H4 (cell line): ENCODE measurements at places on chromosomes 16 and 17. TPM values are rescaled to one million over a fixed set of nuclear protein-coding genes. Genes with fewer than 3 reads are reported as not detected.

DNA sequence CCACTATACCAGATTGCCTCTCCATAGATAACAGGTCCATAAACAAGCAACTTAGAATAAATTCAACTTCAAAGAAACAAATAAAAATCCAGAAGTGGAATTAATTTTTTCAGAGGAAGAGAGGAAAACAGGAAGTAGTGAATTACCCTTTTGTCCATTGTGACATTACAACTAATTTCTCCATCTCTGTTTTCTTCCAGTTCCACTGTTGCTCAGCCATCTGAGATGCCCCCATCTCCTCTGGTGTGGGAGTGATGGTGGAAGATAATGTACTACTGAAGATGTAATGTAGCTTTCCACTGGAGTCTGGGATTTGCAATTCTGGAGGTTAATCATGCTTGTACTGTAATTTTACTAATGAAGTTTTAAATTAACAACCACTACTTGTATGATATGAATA lies 124.6 kb upstream of the TMEM97 start:
- no peak for DNase-seq

PHB1 gene
- total RNA-seq = 232 and 233 TPM in 2 replicates

GRCh38 chr16:69830534-69831211 lies 68.5 kb downstream of the WWP2 start:
- no peak for DNase-seq

DNA sequence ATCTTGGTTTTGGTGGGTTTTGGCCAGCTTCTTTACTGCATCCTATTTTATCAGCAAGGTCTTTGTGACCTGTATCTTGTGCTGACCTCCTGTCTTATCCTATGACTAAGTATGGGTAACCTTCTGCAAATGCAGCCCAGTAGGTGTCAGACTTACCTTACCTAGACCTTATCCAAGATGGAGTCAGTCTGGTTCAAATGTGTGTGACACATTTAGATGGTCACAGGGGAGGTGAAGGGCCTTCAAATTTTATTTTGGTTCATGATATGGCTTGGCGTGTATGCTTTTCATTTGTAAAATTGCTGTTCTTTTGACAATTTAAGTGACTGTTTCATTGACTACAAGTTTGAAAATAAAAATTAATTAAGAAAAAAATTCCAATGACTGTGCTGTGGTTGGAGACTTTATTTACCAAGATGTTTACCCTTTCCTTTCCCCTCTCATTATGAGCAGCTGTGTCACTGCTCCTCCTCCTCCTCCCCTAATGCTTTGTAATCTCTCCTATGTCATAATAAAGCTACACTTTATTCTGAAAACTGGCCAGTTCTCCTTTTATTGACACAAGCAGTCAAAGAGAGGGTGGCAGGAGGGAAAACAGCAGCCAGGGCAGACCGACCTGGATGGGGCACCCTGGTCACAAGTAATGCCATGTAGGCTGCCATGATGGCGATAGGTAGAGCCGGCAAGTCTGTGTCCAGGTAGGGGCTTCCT lies 49.4 kb downstream of the TNFRSF13B start:
- no peak for DNase-seq

- no peak for DNase-seq
Observed at GRCh38 chr16:2966043-2966807, 2.1 kb downstream of the KREMEN2 start.

DNA sequence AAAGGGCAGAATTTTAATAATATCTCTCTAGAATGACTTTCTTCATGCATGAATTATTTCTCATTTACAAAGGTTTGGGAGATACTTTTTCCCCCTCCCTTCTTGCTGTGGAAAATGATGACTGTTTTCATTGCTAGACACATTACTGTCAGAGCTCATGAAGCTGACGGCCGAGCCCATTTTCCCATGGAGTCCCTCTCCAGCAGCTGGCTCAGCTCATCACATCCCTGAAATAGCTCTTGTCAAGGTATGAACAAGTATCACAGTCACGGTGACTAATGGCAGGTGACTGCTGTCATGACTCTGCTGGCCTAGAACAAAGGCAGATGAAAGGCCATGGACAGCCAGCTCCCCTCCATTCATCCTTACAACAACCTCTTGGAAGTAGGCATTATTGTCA lies 208.1 kb downstream of the ABCC12 start:
- no peak for DNase-seq

SP6 gene
- 0.14 and 0.21 TPM in 2 replicates for total RNA-seq

DNA sequence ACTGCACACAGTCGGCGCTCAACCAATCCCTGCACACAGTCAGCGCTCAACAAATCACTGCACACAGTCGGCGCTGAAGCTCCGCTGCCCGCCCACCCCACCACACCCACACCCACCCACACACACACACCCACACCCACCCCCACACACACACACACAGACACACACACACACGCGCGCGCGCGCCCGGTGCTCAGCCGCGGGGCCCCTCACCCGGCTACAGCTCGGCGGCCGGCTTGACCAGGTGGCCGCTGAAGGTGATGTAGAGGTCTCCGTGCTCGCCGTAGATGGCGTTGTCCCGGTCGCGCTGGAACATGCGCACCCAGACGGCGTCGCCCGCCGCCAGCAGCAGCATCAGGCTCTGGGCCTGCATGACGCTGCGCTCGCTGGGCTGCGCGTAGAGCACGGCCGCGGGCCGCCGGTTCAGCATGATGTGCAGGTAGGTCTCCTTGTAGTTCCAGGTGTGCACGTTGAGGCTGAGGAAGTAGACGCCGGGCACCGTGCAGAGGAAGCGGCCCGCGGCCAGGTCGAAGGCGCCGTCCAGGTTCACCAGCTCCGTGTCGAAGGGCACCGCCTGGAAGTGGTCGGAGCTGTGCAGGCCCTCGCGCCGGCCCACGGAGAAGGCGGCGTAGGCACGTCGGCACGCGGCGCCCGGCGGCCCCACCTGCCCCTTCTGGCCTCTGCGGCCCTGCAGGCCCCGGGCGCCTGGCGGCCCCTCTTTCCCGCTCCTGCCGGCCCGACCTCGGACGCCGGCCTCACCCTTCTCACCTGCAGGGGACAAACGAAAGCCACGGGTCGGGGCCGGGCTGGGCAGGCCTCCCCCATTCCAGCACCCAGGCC lies 2.5 kb downstream of the C1QTNF8 start:
- no peak for DNase-seq

DNA sequence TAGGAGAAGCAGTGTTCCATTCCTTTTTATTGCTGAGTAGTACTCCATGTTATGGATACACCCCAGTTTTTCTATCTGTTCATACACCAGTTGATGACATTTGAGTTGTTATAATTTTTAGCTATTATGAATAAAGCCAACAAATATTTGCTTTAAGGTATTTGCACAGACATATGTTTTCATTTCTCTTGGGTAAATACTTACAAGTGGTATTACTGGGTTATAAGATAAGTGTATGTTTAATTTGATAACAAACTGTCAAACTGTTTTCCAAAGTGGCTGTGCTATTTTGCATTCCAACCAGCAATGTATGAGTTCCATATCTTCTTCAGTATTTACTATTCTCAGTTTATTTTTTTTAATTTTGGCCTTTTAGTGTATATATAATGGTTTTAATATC lies 27.7 kb upstream of the GFOD2 start:
- DNase-seq = no peak

KRTAP4-9 gene
- not detected in 2 replicates for total RNA-seq

GRCh38 chr16:25575363-25575762 lies 116.4 kb upstream of the HS3ST4 start:
- no peak for DNase-seq

DNA sequence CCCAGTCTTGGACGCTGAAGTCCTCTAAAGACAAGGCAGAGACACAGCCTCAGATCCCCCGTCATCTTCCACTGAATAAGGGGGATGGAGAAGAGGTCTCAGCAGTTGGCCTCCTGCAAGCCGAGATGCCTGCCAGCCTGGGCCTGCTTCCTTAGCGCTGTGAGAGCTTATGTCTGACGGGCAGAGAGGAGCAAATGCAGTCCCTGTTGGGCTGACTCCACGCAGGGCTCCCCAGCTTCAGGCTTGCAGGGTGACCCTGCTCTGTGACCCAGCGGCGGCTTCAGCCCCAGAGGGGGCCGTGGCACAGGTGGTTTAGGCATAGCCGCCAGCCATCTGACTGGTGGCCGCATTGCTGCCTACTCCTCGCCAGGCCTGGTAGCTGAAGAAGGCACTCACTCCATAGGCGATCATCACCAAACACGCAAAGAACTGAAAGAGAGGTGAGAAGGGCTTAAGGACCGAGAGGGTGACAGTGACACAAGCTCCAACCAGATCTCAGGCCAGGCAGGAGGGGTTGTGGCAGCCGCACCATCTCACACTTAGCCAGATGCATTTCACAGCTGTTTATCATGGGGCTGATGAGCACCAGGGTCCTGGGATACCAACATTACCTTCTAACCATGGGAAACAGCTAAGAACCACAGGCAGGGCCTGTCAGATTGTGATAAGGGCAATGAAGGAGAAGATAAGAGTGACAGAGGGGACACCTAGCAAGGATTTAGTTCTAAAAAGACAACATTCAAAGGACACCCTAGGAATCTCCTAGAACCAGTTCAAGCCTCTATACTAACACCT lies 11.7 kb downstream of the ARL2BP start:
- DNase-seq = no peak

DNA sequence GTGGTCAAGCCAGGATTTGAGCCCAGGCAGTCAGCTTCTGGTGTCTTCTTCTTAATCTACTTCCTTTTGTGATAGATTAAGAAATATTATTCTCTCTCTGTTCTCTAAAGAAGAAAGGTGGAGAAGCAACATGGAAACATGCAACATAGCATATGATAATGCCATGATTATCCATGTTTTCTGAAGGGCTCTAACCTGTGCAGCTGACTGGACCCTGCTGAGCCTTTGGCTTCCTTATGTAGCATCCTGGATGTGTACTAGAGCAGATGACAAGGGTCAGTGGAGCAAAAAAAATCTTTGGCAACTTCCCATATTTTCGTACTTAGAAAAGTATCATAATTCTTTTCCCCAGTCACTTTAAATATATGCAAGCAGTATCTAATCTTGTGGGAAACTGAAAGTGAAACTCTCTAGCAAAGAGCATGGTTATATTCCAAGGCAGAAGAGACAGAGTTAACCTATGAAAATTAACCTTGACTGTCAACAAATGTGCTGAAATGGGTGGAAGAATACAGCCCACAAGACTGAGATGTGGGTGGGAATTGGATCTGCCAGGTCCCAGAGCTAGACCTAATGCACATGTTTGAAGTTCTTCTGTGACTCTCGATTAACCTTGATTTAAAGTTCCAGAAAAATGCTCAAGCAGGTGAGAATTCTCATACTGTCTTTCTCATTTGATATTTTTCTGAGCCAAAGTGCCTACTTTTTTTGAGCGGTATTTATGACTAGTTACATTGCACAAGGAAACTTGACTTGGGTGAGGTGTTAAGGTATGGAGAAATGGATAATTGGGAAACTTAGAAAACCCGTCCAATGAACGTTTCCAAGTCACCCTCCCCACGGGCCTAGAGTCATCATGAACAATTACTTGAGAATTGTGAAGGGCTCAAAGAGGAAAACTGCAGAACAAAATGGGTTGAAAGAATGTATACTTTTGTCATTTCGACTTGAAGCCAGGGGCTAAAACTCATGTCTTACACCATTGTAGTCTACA lies 248.6 kb downstream of the FTO start:
- peak; percentile 16 for DNase-seq

DNA sequence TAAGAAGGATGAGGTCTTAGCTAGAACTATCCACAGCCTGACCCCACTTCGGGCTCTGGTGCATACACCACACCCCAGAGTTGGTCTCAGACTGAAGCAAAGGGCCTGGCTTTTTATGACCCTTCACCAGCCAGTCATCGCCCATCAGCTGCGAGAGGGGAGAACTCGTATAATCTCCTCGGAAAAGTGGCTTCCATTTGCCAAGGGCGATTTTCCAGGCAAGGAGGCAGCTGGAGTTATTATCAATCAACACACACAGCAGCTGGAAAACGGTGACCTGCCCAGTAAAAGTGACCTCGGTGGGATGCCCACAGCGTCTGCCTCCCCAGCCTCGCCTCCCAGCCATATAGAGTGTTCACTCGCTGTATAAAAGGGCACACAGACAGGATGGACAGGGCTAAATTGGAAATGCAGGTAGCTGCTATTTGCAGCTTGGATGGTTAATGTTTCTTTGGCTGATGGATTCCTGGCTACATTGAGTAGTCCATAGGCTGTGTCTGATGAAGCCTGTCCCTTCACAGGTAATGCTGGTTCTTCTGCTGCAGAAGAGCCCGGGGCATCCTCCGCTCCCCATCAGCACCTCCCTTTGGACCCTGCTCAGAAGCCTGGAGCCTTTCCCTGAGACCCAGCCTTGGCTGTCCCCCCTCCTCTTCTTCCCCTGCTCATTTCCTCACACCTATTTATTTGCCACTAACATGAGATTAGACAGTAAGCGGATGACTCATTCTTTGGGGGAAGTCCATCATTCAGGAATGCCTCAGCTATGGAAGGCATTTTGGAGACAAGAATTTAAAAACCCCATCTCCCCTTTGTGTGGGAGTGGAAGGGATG lies 45.7 kb downstream of the TMEM186 start:
- peak; percentile 54 for DNase-seq

GRCh38 chr16:80197741-80198201 lies 343.0 kb upstream of the DYNLRB2 start:
- DNase-seq = peak; percentile 66

DNA sequence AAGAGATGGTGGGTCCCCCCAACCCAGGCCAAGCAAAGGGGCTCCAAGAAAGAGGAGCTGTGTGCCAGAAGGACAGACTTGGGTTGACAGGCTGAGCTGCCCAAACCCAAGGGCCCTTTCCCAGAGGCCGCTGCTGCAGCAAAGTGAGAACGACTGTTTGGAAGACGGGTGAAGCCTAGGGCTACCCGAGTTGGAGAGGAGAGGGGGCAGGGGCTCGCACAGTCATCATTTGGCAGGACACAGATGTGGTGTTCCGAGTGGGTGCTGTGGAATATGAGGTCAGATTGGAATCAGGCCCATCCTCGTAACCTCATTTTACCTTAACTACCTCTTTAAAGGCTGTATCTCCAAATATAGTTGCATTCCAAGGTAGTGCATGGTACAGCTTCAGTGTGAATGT lies 5.3 kb upstream of the MFAP4 start:
- DNase-seq = no peak

DNA sequence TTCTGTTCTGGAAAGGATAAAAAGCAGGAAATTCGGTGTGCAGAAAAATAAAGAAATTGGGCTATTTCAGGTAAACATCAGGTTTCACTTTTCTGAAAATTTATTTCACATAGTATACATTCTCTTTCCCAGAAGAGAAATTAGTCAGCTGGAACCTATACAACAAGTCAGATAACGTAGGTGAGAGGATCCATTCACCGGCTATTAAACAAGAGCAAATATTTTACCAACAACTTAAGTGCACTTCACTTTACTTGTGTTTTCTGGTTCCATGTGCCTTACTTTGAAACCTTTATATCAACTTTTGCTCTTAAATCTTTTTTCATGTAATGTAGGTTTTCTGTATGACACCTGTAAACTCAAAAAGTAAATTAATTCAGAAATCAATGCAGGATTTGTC lies 839.7 kb downstream of the CDH11 start:
- DNase-seq = no peak

PPP1R27 gene
- not detected in 2 replicates for total RNA-seq

DNA sequence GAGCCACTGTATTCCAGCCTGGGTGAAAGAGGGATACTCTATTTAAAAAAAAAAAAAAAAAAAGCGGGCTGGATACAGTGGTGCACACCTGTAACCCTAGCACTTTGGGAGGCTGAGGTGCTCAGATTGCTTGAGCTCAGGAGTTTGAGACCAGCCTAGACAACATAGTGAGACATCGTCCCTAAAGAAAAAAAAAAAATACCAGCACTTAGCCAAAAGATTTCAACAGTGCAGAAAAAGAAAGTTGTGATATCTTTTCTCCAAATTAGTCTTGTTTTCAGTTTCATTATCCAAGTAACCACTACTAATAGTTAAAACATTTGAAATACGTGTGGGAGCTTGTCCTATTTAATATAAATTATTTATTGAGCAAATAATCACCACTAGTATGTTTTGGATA lies 48.7 kb downstream of the TENT4B start:
- no peak for DNase-seq
